Jurkat, Clone E6-1 (cell line): ENCODE measurements at places on chromosomes 7 and 10.

DNA sequence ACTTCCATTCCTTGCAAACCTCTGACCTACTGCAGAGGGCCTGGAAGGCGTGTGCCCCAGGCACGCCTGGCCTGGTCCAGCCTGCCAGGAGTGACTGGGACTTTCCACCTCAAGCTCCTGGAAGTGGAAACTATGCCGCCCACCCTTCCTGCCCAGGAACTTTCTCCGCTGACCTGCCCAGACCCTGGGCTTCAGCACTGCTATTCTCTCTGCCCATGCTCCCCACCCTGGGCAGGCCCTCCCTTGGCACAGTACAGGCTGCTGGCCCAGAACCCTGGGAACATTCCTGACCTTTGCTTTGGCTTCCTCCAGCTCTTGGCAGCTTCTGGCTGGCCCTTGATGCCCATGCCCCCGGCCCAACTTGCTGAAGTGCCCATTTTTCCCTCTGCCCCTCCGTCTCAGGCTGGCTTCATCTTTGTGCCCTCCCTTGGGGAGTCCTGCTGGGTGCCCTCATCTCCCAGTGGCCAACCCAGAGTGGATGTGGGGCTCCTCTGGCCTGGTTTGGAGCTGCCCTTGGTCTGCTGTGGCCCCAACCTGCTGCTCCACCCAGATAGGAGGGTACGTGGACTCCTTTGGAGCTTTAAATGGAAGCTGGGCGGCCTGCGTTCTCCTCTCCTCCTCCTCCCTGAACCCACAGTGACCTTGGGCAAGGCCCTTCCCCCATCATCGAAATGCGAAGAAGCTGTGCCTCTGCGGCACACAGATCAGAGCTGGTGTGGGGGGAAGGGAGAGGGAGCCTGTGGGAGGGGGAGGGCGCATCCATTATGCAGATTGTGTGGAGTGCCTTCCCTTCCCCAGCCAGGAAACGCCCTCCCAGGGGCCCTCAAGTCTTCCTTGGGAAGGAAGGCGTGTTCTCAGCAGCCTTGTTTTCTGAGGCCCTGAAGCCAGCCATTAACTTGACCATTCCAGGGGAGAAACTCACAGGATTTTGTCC is 3.4 kb downstream of the MMRN2 start:
- no peak for DNase-seq

- peak; percentile 17 for DNase-seq
Measured at GRCh38 chr7:37853468-37853867, 5.1 kb downstream of the NME8 start.

- no peak for DNase-seq
Measured at GRCh38 chr7:17289074-17289645, 9.3 kb upstream of the AHR start.

DNA sequence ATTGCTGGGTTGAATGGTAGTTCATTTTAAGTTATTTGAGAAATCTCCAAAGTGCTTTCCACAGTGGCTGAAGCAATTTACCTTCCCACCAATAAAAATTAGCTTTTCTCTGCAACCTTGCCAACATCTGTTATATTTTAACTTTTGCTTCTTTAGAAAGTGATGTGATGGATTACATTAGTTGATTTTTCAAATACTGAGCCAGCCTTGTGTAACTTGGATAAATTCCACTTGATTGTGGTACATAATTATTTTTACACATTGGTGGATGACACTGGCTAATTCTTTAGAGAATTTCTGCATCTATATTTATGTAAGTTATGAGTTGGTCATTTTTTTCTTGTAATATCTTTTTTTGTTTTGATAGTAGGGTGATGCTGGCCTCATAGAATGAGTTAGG is 634.1 kb downstream of the GALNT17 start:
- DNase-seq = no peak

- no peak for DNase-seq
Measured at GRCh38 chr10:75461672-75462649, 30.5 kb downstream of the LRMDA start.

DNA sequence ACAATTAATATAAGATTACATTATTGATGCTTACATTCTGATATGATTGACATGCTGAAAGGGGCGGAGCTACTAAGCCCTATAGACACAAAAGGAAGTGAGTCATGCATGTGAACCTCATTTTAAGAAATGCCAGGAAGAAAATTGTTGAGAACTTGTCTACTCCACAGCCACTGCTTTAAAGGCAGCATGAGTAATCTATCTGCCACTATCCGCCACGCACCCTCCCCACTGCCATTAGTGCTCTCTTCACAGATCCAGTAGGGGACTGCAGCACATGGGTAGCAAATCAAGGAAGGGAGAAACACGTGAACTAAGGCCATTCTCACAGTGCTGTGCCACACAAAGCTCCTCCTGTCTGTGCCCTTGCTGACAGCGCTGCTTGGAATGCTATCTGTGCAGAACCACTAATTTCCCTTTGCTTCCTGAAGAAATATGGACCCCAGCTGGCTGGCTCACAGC is 524.8 kb downstream of the GRM8 start:
- DNase-seq = peak; percentile 6

- peak; percentile 52 for DNase-seq
Measured at GRCh38 chr7:156892081-156892800, 742 bp downstream of the LMBR1 start.

DNA sequence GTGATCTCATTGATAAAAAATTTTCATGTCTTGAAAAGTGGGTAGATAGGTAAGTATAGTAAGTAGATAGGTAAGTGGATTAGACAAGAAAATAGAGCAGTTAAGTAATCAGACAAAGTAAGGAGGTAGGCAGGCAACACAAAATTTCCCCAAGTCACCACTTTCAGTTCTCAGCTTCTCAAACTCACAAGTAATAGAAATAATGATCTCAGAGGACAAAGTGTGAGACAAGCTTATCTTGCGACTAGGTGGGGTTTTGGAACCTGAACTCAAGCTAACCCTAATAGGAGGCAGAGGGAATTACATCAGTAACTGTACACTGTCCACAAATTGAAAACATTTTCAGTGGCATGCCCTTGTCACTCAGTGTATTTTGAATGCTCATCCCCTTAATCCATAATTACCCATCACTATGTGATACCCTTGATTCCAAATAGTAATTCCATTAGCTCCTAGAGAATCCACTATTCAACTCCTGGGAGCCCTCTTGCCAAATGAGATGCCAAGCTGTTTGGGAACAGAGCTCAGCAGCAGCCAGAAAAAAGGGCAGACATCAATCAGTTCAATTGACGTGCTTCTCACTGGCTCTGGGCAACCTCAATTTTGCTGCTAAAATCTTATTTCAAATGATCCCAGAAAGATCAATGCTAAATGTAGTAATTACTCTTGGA is 703.2 kb downstream of the XPNPEP1 start:
- DNase-seq = no peak

DNA sequence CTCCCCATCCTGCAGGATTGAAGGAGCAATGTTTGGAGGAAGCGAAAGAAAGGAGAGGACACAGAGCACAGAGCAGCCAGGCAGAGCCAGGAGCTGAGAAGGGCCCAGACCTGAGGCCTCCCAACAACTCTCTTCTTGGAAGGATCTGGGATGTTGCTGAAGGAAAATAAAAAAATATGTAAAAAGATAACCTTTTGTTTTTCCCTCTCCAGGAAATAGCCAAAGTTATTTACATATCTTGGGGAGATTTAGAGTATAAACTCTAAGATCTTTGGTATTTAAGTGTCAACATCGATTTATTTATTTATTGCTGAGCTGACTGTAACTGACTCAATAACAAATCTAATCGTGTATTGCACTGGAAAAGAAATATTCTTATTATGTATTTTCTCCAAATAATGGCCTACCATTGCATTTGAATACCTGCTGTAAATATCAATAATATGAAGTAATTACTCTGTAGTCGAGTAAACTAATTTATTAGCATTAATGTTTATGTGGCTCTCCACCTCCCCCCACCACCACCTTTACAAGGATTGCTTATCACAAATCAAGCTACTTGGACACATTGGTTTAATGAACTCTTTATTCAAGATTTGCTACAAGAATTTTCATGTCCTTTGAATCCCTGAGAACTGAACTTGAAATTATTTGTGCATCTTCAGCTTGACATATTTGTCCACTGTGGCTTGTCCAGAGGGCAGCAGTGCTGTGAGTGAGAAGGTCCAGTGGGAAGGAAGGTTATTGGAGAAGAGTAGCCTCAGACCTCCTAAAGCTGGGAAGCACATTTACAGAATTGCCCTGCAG is 1.8 kb upstream of the HOXA11 start:
- DNase-seq = no peak

DNA sequence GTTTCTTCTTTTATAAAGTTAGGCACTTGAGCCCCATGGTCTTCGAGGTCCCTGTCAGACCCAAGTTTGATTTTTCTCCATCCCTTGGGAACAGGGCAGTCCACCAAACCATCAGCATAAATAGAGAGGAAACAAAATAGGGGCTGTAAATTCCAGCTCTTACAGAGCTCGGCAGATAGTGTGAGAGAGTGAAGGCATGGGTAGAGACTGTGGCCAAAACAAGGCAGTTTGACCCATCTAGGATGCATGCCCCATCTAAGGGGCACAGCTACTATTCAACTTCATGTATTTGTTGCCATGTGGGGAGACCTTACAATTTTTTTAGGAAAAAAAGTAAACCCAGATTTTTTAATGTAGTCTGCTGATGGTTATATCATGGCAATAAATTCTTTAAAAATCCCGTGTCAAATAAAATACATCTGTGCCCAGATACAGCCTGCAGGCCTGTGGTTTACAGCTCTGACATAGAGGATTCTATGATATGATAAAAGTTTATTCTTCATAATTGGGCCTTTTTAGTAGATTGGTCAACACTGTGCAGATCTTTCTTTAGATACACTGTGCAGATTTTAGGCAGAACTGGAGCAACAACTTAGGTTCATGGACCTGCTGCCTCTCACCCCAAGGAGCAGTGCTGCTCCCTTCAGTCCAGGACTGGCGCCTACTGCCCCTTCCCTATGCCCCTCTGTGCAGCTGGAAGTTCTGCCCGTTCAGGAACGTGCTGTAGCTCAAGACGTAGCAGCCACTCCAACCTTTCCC is 5.3 kb downstream of the PPP1R3C start:
- no peak for DNase-seq

GRCh38 chr10:88901206-88901983 is 21.4 kb downstream of the STAMBPL1 start:
- no peak for DNase-seq

- DNase-seq = no peak
Measured at GRCh38 chr7:138079137-138079536, 2.9 kb downstream of the AKR1D1 start.

DNA sequence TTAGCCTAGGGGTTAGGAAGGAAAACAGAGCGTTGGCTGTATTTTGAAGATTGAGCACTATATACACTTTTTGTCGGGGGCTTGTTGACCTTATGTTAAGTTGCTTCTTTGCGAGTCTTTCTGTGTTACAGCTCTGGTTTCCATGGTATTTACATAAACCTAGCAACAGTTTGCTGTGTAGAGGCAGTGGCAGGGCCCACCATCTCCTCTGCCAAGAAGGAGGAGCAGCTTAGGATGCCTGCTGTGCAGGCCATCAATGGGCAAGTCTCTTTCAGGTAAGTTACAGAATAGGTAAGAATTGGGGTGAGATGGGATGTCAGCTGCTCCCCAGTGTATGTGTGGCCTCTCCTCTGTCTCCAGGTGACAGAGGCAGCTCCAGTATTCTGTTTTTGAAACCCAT is 485.5 kb downstream of the LRMDA start:
- DNase-seq = no peak

GRCh38 chr7:139753081-139753692 is 24.6 kb downstream of the HIPK2 start:
- DNase-seq = no peak

- DNase-seq = no peak
Measured at GRCh38 chr7:128718967-128719642, 20.1 kb upstream of the CALU start.

DNA sequence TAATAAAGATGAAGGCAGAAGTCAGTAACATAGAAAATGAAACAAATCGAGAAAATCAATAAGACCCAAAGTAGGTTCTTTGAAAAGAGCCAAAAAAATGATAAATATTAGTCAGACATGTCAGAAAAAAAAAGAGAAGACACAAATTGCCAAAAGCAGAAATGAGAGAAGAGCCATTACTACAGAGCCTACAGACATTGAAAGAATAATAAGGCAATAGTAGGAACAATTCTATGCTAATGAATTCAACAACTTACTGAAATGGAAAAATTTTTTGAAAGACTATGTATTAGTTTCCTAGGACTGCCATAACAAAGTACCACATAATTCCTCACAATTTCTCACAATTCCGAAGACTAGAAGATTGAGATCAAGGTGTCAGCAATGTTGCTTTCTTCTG is 35.5 kb downstream of the OGDHL start:
- DNase-seq = no peak

GRCh38 chr10:98472196-98472595 is 25.5 kb upstream of the HPS1 start:
- DNase-seq = no peak

- DNase-seq = no peak
Measured at GRCh38 chr7:26629696-26630095, 234.7 kb downstream of the SKAP2 start.

- no peak for DNase-seq
Measured at GRCh38 chr7:157395206-157395605, 58.4 kb downstream of the DNAJB6 start.

GRCh38 chr10:47113907-47114500 is 186.0 kb upstream of the GDF10 start:
- DNase-seq = no peak

- no peak for DNase-seq
Measured at GRCh38 chr7:44470628-44471245, 19.7 kb downstream of the NUDCD3 start.

DNA sequence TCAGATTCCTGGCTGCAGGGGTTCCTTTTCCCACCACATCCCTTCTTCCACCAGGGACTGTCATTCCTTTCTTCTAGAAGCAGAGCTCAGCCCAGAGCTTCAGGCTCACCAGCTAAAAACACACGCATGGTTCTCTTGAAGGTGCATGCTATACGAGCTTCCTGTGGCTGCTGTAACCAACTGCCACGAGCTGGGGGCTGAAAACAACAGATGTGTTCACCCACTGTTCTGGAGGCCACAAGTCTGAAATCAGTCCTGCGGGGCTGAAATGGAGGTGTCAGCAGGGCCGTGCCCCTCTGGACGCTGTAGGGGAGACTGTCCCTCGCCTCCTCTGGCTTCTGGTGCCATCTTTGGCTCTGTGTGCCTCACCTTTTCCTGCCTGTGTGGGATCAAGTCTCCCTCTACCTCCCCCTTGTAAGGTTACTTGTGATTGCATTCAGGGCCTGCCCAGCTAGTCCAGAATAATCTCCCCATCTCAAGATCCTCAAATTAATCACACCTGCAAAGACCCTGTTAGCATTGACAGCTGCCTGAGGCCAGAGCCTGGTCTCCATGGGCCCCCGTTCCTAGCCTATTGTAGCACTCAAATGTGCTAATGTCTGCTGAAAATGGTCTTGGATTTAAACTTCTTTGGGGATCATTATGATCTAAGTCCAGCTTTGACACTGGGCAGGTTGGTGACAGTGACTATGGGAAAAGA is 13.7 kb downstream of the RAB19 start:
- peak; percentile 63 for DNase-seq

DNA sequence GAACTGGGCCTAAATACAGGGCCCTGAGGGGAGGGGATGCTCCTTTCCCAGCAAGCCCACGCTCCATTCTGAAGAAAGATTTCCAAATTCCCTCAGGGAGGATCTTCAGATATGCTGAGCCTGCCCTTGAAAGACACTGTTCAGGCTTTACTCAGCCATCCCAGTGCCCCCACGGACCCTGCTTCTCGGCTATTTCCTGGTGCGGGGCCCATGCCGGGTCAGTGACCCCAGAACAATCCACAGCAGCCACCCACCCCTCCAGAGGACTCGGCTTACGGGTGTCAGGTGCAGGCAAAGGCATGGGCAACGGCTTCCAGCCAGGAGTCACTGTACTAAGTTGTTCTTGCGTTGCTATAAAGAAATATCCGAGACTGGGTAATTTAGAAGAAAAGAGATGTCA is 137.1 kb downstream of the OAT start:
- no peak for DNase-seq

GRCh38 chr7:80596933-80597517 is 41.4 kb upstream of the CD36 start:
- DNase-seq = no peak
